Cardiac muscle cell (in vitro differentiated cells and primary cell): ENCODE measurements at places on chromosomes 1 and 21.

DNA sequence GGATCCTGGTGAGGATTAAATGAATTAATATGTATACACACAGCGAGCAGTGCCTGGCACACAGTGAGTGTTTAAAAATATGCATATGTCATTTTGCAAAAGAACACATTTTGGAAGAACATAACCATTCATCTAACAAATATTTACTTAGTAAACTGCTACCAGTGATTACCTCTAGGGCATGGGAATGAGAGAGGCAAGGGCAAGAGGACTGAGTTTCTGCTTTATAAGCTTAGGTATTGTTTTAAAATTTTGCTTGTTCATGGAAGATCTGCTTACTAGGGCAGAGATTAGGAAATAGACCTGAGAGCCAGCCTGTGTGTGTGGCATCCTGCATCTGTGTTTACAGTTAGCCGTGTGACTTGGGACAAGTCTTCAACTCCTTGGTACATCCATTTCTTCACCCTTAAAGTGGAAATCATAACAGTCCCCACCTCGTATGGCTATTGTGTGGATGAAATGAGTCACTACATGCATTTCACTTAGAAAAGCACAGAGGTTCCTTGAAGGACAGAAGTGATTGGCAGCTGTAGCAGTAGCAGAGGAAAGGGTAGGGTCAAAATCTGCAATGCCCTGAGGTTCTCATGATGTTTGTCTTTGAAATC lies 198.5 kb upstream of the FMN2 start:
- no peaks in the 10 kb centered on the region for H3K4me1 ChIP-seq
- DNase-seq = no peak
- no peak overlapping the region for H3K4me3 ChIP-seq
- no peaks in the 10 kb centered on the region for H3K36me3 ChIP-seq
- H3K27me3 ChIP-seq = no peaks in the 10 kb centered on the region

- DNase-seq = peak; percentile 93
- H3K27me3 ChIP-seq = no peaks in the 10 kb centered on the region
- H3K27ac ChIP-seq = no peak overlapping the region
- peaks cover 7% of the 10 kb centered on the region for H3K4me1 ChIP-seq
Measured at GRCh38 chr1:59292562-59292961, 4.3 kb upstream of the FGGY start.

DNA sequence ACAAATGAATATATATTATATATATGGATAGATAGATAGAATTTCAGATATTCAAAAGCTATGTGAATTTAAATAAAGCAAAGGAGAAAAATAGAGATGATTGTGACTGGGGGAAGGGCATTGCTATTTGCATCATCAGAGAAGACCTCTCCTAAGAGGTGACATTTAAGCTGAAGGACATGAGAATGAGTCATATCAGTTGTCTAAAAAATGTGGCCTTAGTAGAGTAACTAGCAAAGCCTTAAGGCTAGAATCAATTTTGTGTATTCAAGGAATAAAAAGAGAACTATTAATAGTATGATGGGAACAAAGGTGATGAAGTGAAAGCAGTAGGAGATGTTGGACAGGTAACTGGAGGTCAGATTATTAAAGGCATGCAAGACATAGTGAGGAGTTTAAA lies 34.8 kb upstream of the SLC35F3 start:
- no peak for DNase-seq
- H3K27me3 ChIP-seq = no peaks in the 10 kb centered on the region
- no peaks in the 10 kb centered on the region for H3K4me1 ChIP-seq
- H3K27ac ChIP-seq = no peak overlapping the region
- H3K4me3 ChIP-seq = no peak overlapping the region

- no peaks in the 10 kb centered on the region for H3K36me3 ChIP-seq
- DNase-seq = no peak
- no peak overlapping the region for H3K27ac ChIP-seq
- no peak overlapping the region for H3K4me3 ChIP-seq
- no peaks in the 10 kb centered on the region for H3K27me3 ChIP-seq
- no peaks in the 10 kb centered on the region for H3K4me1 ChIP-seq
Measured at GRCh38 chr1:33682371-33682770, 181.5 kb upstream of the HMGB4 start.
